ENCODE measurements at places on chromosomes 1 and 21.

DNA sequence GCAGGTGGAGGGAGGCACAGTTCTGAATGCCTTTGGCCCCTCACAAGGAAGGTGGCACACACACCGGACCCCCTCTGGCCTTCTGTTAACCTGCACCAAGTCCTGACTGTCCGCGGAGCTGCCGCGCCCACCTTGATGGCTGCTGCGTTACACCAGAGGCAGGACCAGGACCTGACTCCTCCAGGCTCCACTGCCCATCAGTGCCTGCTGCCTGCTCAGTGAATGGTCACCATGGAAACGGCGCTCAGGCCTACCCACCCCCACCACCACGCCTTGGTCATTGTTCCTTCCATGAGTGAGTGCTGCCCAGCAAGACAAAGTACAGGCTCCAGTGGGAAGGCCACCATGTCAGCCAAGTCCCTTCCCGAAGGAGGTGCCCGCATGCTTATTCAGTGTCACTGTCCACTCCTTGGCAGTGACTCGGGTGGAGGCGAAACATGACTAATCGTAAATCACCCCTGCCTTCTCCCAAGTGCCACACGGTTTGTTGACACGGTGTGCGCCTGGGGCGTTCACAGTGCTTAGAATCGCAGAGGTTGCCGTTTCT, 57.3 kb downstream of the SLC37A1 start:
- peak; percentile 86 for DNase-seq

DNA sequence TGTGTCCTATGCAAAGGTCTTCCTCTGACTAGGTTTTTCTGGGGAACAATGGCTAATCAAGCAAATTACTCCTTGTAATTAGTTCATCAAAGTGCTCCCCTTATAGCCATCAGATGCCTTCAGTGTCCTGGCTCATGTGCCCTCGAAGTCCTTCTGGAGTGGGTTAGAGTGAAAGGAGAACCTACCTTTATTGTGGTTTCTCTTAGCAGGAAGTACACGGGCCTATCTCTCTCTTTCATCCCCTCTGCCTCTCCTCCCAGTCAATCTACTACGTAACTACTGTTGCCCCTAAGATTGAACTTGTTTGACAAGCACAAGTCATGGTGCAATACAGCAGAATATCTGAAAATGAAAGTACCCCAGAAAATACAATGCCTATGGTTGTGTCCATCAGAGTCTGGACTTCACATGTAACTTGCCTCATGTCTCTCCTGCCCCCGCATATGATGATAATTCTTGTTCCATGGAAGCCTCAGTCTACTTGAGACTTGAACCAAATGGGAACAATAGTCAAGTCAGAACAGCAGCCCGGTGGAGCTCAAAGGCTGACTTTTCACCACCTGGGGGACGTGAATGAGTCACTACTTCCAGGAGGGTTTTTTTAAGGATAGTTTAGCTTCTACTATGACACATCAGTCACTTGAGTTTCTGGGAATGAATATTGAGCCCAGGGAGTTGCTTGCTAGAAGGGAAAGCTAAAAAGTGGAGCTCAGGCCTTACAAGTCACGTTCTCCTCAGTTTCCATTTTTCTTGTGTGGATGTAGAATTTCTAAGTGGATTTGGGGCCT, 243.6 kb downstream of the TNR start:
- DNase-seq: no peak

DNA sequence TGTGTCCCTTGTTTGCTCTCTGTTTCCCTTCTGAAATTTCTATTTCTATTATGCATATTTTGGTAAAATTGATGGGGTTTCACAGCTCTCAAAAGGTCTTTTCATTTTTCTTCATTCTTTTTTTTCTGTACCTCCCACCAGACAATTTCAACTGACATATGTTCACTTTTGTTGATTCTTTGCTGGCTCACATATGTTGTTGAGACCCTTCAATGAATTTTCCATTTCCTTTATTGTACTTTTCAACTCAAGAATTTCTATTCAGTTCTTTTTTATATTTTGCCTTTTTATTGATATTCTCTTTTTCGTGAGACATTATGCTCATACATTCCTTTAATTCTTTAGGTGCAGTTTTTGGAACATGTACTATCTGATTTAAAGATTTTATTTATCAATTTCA, 102.6 kb upstream of the GRIK1 start:
- DNase-seq: no peak

DNA sequence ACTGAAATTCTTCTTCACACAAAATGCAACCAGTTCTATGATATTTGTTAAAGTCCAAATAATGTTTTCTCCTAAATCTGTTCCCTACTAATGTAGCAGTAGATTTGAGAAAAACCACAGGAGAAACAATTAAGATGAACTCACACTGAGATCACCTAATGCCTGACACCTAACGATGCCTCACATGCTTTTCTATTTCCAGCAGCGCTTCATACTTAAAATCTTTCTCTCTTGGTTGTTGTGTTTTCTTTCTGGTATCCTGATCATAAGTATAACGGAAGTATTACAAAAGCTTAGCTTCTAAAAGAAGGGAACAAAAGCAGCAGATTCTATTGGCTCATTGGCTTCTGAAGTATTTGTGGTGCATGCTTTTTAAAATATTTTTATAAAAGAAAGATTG, 267.2 kb upstream of the SGIP1 start:
- DNase-seq: no peak

DNA sequence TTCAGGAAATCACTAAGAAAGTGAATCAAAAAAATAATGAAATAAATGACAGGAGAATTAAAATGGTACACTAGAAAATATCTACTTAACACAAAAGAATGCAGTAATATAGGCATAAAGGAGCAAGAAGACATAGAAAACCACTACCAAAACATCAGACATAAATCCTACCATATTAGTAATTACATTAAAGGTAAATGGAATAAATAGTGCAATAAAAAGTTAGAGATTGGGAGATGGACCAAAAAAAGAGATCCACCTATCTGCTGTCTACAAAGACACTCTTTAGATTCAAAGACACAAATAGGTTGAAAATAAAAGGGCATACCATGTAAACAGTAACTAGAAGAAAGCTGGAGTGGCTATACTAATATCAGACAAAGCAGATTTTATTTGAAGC, 167.0 kb upstream of the SAMSN1 start:
- no peak for DNase-seq

DNA sequence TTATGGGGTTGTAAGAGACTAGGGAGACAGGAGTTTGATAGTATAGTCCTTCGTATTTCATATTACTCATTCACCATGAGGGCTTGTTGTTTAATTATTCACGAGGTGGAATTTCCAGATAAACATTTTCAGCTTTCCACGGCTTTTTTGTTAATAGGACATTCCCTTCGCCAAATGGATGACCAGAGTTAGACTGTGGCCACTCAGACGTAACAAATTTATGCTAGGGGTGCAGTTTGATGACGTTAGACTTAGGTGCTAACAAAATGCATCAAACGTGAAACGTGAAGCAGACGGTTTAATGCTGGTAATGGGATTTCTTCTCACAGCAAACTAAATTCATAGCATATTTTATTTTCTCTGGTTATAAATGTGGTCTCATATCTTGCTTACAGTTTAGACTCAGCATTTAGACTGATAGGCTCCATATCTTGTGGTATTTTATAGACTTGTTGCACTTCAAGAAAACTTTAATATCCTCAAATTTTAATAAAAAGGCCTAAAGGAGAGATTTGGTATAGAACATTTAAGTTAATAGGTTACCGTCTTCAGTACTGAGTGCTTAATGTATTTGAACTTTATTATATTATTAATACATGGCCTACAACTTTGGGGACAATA, 2.3 kb downstream of the DHX9 start:
- peak; percentile 46 for DNase-seq

DNA sequence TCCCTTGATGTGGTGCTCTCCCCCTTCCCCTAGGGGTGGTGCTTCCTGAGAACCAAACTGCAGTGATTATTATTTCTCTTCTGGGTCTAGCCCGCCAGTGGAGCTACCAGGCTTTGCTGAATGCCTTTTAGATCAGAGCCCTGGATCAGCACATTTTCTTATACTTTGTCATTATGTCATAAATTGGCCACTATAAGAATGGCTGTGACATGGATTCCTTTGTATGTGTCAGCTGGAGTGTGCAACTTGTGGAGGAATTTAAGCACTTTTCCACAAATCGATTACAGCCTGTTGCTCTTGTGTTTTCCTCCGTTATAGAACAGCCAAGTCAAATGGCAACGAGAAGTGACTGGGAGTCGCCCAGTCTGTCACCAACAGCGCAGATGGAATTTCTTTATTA, 273.3 kb downstream of the DUSP10 start:
- DNase-seq: no peak

DNA sequence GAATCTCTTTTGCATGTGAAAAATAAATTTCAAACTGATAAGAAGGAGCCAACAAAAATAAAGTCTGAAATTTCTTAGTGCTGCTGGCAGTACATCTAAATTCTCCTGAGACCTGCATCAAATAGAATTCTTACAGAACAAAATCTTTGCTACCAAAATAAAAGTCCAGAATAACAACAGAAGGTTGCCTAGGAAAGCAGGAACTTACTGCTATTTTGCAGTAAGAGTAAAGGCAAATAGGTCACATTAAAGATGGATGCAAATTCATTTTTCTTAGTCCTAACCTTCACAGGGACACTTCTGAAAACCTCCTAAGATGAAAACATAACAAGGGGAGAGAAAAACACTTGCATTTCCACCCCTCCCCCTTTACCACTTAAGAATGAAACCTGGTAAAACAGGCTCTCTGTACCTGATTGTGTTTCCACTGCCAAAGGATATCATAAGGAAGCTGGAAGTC, 59.0 kb downstream of the RUSC1 start:
- peak; percentile 33 for DNase-seq

DNA sequence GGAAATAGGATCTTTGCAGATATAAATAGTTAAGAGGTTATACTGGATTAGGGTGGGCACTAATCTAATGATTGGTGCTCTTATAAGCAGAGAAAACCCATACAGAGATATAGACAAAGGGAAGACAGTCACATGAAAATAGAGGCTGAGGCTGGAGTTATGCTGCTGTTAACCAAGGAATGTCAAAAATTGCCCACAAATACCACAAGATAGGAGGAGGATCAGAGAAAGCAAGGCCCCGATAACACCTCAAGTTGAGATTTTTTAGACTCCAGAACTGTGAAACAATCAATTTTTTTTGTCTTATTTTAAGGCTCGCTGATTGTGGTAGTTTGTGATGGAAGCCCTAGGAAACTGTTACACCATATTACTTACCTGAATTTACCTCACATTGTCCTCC, 513.2 kb downstream of the COL11A1 start:
- no peak for DNase-seq

All from renal cortex interstitium (tissue), 15 donors.